ENCODE measurements at places on chromosomes 6 and 20.

GRCh38 chr6:16740097-16740496, 21.2 kb downstream of the ATXN1 start:
- no peak for DNase-seq

- DNase-seq, result peak; percentile 98
Measured at GRCh38 chr20:11890331-11891076, 27.2 kb upstream of the BTBD3 start.

DNA sequence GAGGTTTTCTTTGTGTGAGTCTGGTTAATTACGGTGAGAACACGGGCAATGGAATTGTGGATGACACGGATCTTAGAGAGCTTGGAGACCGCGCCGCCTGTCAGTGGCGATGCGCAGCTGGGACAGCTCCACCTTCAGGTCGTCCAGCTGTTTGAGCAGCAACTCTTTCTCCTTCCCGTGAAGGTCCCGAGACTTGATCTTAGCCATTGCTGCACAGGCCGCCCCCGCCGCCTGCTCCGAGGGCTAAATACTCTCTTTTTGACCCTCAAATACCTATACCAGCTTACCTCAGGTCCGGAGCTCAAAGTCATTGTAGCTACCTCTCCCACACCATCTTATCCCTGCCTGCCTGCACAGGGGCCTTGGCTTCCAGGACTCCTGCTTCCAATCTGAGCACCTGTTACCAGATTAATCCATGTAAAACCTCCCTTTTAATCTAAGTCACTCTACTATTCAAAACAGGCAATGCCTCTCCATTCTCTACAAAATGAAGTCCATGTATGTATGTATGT, 100.2 kb downstream of the PREP start:
- DNase-seq, result no peak

GRCh38 chr6:137869549-137870307, 2.7 kb downstream of the TNFAIP3 start:
- DNase-seq, result no peak

DNA sequence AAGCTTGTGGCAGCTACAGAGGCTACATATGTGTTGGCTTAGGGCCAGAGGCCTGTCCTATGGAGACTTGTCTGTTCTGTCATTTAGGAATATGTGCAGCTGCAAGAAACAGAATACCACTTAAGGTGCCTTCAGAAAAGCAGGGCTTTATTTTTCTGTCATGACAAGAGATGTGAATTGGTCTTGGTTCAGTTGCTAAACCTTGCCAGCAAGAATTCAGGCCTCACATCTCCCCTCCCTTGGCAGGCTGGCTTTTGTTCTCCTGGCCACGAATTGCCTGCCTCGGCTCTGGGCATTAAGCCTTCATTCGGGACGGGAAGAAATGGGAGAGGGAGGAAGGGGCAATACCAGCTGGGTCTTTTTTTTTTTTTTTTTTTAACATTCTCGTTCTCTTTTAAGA, 82.4 kb upstream of the TGM3 start:
- no peak for DNase-seq

GRCh38 chr20:18992418-18992817, 178.8 kb downstream of the SCP2D1 start:
- no peak for DNase-seq

DNA sequence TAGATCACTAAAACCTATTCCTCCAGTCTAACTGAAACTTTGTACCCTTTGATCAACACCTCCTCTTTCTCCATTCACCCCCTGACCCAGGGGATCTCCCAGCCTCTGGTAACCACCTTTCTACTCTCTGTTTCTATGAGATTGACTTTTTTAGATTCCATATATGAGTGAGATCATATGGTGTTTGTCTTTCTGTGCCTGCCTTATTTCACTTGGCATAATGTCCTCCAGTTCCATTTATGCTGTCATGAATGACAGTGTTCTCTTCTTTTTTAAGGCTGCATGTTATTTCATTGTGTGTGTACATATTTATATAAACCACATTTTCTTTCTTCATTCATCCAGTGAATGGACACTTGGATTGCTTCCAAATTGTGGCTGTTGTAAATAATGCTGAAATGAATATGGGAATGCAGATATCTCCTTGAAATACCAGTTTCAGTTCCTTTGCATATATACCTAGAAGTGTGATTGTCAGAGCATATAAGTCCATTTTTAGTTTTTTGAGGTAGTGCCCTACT, 57.7 kb downstream of the DHX35 start:
- DNase-seq, result no peak

DNA sequence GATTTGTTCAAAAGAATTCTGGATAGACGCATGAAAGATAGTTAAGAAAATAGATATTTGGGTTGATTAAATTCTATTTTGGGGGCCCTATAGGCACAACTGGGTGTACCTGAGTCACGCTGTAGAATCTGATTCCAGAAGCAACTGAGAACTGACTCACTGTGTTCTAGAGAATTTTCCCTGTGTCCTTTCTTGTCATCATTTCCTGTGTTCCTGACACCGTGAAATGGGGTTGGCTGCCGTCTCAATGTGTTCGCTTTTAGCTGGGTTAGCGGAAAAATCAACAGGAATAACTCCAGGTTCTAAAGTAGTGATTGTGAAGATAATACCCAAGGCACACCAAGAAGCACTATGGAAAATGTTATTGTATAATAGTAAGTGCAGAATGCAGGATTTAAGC, 5.0 kb downstream of the GCNT2 start:
- DNase-seq, result no peak

DNA sequence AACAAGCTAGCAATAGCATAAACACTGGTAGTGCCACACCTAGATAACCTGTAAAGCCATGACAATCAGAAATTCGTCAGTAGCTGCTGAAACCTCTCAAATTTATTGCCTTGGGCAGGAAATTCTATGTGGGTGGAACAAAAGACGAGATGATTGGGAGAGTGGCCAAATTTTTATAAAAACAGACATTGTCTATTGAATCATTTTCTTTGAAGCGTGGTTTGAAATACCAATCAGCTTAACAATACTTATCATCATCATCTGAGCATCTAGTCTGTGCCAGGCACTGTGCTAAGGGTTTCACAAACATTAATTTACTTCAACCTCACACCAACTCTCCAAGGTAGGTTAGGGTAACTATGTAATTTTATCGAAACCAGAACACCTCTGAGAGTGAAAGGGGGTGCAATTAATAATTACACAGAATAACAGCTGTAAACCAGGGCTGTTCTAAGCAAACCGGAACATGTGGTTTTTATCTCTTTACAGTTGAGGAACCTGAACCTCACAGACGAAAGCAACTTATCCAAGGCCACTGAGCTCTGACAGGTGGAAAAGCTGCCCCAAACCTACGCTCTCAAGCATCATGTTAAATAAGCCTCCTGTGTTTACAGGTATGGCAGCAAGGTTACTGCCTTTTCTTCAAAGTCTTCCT, 43.4 kb downstream of the NHSL1 start:
- no peak for DNase-seq

GRCh38 chr6:17705428-17705777, 1.3 kb downstream of the NUP153 start:
- DNase-seq, result no peak

GRCh38 chr6:121896363-121896762, 460.9 kb downstream of the GJA1 start:
- DNase-seq, result no peak

- no peak for DNase-seq
Measured at GRCh38 chr20:13426870-13427269, 205.8 kb downstream of the ISM1 start.
